Stimulated activated CD8-positive, alpha-beta memory T cell treated with anti-CD3 and anti-CD28 coated beads, Interleukin-7, amount 100 ng/mL, for 1 hour (primary cell): ENCODE measurements at places on chromosomes 7 and 10.

DNA sequence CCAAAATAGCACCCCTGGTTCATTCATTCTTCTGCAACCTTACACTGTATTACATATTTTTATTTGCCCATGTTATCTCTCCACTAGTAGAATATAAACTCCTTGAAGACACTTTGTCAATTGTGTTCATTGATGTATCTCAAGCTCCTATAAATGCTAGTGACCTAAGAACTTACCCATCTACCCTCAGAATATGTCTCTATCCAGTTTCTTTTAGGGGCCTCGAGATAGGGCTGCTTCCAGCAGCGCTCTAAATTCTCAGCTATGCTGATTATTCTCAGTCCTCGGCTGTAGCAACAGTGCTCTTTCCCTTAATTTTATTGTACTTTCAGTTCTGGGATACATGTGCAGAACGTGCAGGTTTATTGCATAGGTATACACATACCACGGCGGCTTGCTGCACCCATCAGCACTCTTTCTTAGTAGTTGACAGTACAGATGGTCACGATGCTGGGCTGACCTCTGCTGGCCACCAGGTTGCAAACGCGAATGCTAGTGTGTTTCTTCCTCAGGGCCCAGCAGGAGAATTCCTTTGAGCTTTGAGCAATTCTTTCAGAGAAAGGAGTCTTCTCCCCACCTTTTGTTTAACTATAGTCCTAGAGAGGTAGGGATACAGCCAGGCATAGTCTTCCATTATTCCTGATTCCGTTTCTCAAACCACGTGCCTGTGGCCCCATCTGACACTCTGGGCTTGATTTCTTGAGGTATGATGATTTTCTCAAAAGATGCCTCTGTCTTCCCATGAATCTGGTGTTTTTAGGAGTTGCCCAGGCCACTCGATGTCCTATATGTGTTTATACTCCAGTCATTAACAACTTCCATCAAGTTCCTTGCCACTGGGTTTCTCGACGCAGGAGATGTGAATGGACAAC, 49.1 kb upstream of the CDC14C start:
- DNase-seq, result no peak

- DNase-seq, result no peak
These were observed 5.8 kb upstream of the FEZF1 start for GRCh38 chr7:122310119-122311021.

- no peak for DNase-seq
These were observed 53.3 kb downstream of the NT5C2 start for GRCh38 chr10:103139803-103140202.

DNA sequence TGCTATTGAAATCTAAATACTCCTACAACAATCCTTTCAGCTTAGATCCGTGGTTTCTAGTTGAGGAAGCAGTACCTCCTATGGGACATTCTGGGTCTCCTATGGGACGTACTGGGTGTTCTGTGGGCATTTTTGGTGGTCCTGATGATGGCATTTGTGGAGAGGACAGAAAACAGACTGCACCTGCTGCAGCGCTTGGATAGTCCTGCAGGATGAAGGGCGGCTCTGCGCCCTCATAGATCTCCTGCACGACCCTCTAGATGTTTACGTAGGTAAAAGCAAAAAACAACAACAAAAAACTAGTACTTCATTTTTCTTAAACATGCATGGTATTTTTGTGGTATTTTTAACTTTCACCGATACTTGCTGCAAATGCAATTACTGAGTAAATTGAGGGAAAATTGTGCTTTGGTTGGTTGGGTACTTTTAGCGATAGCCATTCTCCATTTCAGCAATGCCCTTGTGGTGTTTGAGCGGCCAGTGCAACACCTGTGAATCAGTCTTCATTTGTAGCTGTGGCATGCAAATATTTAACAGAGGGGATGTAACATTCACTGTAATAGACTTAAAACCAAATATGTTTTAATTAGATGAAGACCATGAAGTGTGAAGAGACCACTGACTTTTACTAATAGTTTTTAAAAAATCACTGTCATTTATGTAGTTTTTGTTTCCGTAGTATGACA, 461.2 kb downstream of the SDK1 start:
- no peak for DNase-seq

DNA sequence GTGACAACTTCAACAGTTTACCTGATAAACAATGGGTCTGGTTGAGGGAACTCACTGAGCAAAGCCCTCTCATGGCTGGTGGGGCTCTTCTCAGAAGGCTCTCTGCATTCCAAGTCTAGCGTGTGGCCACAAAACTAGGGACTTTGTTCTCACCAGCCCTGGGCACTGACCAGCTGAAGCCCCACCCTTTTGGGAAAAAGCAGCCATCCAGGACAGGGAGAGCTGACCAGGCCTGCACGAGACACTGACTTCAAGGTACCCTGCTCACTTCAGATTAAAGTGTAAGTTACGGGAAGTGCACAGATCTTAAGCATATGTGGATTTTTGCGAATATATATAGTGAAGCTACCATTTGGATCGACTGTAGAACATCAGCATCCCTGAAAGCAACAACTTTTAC, 67.4 kb upstream of the LRRC4 start:
- DNase-seq, result no peak

- DNase-seq, result no peak
These were observed 166.0 kb upstream of the GPR26 start for GRCh38 chr10:123500110-123500509.

DNA sequence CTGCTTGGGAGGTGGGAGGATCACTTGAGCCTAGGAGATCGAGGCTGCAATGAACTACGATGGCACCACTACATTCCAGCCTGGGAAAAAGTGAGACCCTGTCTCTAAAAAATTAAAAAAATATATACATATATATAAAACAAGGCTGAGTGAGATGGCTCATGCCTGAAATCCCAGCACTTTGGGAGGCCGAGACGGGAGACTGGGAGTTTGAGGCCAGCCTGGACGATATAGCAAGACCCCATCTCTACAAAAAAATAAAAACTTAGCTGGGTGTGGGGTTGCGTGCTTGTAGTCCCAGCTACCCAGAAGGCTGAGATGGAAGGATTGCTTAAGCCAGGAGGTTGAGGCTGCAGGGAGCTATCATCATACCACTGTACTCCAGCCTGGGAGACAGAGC, 87.6 kb downstream of the CARD11 start:
- no peak for DNase-seq

- no peak for DNase-seq
These were observed 349.4 kb upstream of the LRGUK start for GRCh38 chr7:133777701-133778100.

DNA sequence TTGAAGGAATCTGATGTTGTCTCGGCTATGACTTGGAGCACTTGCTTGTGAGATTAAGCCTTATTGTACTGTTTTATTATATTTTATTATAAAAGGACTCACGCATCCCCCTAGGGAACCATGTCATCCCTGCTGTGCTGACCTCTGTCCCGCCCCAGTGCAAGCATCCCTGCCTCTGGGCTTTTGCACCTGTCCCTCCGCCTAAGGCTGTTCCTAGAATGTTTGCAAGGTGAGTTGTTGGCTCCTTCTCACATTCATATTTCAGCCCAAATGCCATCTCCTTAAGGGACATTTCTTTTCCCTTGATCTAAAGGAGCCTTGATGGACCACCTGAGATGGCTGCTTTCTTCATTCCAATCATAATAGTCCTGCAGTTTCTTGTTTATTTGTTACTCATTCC, 236.9 kb upstream of the IGFBP3 start:
- no peak for DNase-seq

DNA sequence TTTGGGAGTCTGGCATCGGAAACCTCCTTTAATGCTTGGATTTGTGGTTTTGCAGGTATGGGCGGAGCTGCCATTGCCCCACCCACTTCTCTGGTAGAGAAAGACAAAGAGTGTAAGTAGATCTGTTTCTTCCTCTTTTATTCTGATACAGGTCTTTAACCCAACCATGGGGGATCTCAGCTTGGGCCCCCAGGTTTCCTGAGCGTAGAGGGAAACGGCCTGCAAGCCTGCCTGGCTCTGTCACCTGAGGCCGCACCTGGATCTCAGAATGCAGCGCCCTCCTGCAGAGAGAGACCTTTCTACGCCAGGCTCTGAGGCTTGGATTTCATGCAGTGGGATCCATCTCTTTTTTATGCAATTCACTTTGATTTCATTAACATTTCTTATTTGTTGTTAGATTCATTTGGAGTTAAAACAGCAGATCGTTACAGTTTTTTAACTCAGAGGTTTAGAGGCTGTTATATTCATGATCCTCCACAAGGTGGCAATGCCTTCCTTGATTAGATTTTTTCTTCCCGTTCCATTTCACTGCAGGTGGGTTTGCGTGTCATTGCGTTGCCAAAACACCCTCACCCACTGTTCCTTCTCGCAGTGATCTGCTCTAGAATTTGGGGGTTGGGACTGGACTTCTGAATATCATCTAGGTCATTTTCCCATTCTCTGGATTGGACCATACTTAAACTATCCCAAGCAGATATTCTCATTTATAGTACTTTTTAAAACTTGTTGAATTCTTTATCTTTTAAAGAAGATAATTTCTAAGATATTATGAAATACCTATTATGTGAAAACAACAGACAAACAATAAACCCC, 20.0 kb downstream of the RBM17 start:
- DNase-seq, result no peak

- DNase-seq, result no peak
These were observed 3.0 kb upstream of the CYP2W1 start for GRCh38 chr7:979886-980571.

- DNase-seq, result no peak
These were observed 28.1 kb downstream of the LRGUK start for GRCh38 chr7:134155206-134155605.

GRCh38 chr7:44460325-44460724, 30.1 kb downstream of the NUDCD3 start:
- peak; percentile 11 for DNase-seq

DNA sequence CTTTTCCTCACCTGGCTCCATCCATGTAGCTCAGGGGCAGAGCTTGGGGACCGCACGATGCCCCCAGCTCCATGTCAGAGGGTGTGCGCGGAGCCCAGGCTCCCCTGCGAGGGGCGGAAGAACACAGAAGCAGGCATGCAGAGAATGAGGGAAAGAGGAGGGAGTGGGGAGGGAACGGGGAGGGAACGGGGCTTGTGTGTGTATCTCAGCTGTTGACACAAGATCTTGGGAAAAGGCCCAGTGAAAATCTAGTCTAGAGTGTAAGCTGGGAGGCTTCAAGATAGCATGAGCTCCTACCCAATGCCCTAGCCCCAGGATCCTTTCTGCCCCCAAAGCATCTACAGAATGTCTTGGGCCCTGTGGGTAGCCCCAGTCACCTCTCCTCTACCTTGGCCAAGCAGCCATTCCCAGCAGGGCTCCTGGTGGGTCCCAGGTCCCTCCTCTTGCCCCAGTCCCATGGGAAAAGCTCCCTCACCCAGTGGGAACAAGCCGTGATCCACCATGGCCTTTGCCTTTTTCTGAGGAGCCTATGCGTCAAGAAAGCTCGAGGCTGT, 25.1 kb upstream of the NDST2 start:
- no peak for DNase-seq

DNA sequence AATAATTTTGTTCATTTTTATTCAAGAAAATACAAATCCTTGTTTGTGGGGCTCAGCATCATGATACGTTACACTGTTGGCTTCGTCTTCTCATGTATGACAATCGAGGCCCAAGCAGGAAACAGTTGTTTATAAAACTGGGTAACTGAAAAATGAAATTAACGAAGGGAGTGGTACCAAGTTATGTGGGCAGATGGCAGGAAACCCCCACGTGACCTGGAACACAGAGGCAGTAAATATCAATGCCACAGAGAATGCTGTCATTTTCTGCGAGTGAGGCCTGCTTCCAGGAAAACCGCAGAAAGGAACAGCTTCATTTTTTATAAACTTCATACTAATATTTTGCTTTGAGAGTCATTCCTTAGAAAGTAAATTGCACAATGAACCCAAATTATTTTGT, 201.0 kb upstream of the ADARB2 start:
- DNase-seq, result no peak

DNA sequence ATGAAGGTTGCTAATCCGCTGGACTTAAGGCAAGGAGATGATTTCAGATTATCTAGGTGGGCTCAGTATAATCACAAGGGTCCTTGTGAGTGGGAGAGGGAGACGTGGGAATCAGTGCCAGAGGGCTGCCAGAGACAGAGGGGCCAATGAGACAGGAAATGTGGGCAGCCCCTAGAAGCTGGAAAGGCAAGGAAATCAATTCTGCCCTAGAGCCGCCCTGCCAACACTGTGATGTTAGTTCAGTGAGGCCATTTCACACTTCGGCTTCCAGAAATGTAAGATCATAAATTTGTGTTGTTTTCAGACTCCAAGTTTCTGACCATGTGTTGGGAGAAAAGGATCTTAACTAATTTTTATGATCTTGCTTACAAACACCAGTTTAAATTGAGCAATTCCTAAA, 3.6 kb upstream of the GPNMB start:
- DNase-seq, result no peak

GRCh38 chr7:151859111-151859947, 17.6 kb downstream of the PRKAG2 start:
- no peak for DNase-seq

- DNase-seq, result no peak
These were observed 8.9 kb downstream of the CDK14 start for GRCh38 chr7:90605055-90605454.
